ENCODE measurements at places on chromosomes 2 and 18. TPM values are rescaled to one million over a fixed set of nuclear protein-coding genes. Genes with fewer than 3 reads are reported as not detected.

- H3K4me3 ChIP-seq, result no peak overlapping the region
- no peak overlapping the region for H3K27ac ChIP-seq
- H3K4me1 ChIP-seq, result peaks cover 14% of the 10 kb centered on the region
- no peaks in the 10 kb centered on the region for H3K36me3 ChIP-seq
These were observed 94.7 kb downstream of the BIN1 start for GRCh38 chr2:127012215-127012614.

- no peak for DNase-seq
- peak overlapping the region; percentile 63 for H3K4me3 ChIP-seq
- peaks cover 4% of the 10 kb centered on the region for H3K27me3 ChIP-seq
- no peak overlapping the region for H3K27ac ChIP-seq
- H3K36me3 ChIP-seq, result no peaks in the 10 kb centered on the region
- H3K4me1 ChIP-seq, result peaks cover 9% of the 10 kb centered on the region
These were observed 2.1 kb downstream of the FZD5 start for GRCh38 chr2:207767461-207768167.

DNA sequence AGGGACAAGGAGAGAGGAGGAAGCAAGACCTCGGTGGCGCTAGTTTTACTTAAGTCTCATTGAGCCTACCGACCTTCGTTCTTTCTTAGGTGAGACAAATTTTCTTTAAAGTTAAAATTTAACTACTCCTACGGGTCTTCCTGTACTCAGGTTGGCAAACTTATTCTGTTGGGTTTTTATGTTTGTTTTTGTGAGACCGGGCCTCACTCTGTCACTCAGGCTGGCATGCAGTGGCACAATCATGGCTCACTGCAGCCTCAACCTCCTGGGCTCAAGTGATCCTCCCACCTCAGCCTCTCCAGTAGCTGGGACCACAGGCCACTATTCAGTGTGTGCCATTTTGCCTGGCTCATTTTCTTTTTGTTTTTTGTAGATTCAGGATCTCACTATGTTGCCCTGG lies 189.0 kb downstream of the TNS1 start:
- H3K27ac ChIP-seq, result no peak overlapping the region
- no peak for DNase-seq
- H3K4me3 ChIP-seq, result no peak overlapping the region
- H3K36me3 ChIP-seq, result peaks cover 76% of the 10 kb centered on the region
- peaks cover 8% of the 10 kb centered on the region for H3K4me1 ChIP-seq

The SLC16A14 gene
- 4.2 TPM for total RNA-seq

DNA sequence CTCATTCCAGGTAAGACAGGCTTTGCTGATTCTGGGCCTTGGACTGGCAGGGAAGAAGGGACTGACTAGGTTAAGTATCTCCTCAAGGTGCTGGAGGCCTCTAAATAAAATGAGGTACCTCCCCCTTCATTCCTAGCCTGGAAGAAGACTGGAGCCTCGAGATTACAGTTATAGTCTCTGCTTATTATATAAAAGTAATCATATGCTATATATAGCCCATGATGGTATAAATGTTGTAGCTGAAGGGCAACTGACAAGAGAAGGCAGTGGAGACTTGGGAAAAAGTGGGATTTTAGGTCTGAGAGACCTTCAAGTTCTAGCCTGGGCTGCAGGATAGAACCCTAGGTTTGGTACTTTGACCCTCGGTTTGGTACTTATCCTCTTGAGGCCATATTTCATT lies 248.3 kb downstream of the PLCL1 start:
- no peaks in the 10 kb centered on the region for H3K4me1 ChIP-seq
- H3K27ac ChIP-seq, result no peak overlapping the region
- H3K4me3 ChIP-seq, result no peak overlapping the region

DNA sequence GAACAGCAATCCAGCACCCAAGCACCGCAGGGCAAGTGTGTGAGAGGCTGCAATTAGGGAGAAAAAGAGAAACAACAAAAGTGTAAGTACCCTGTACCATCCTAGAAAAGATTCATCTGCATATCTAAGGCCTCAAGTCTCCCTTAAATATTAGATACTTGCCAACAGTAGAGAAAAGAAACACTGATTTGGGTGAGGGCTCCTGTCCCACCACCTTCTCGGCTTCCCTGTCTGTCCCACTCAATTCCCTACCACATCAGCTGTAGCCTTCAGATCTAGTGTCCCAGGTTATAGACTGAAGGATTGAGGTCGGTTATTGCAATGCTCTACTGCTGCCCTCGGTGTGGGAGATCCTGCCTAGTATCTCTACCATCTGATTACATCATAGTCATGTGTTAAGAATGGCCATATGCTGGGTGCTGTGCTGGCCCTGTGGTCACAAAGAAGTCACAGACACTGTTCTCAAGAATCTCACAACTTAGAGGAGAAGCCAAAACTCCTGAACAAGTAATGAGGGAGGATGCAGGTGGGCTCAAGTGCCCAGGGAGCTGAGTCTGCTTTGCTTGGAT lies 2.5 kb downstream of the RAX start:
- H3K36me3 ChIP-seq, result no peaks in the 10 kb centered on the region
- peaks cover 3% of the 10 kb centered on the region for H3K4me1 ChIP-seq
- H3K27ac ChIP-seq, result no peak overlapping the region
- no peak overlapping the region for H3K4me3 ChIP-seq
- peaks cover 95% of the 10 kb centered on the region for H3K27me3 ChIP-seq

- H3K4me1 ChIP-seq, result no peaks in the 10 kb centered on the region
- DNase-seq, result no peak
- peaks cover 4% of the 10 kb centered on the region for H3K27me3 ChIP-seq
- no peaks in the 10 kb centered on the region for H3K36me3 ChIP-seq
- H3K4me3 ChIP-seq, result no peak overlapping the region
- no peak overlapping the region for H3K27ac ChIP-seq
These were observed 318.2 kb downstream of the TNS1 start for GRCh38 chr2:217684431-217685254.

Measured in astrocyte (in vitro differentiated cells and primary cell).